ENCODE measurements at places on chromosomes 5 and 9.

DNA sequence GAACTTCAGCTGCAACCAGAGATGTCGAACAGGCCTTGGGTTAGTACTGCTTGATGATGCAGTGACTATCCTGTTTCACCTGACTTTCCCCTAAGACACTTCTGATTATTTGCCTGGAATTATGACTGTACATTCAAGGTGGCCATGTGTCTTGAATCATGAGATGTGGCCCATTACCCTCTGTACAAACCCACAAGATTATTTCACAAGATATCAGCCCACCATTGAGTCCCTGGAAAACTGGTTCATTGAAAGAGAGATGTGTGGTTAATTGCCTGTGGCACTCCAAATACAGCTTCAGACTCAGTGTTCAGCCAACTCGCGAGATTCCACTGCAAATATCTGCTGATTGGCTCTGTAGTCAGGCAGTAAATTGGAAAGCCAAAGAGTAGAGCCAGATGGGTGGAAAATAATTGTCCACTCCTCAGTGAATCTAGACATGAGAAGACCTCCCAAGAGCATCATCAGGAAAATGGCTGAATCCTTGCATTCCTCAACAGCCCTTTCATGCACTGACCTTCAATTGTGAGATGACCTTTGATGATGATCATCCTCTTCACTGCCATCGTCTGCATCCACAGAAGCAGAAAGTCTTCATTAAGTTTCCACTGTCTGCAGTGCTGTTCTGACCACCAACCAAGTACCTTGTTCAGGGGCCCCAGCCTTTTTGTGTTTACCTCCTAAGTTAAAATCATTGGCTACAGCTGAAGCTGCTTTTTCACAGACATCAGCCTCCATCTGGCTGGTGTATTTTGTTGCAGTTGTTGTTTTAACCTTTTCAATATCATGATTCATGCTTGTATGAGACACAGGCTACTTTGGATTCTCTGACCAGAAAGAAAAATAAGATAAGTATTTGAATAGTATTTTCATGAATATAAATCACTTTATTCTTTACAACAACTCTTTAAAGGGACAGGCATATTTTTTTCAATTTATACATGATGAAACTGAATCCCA, 75.2 kb downstream of the ESM1 start:
- DNase-seq, result peak; percentile 21

DNA sequence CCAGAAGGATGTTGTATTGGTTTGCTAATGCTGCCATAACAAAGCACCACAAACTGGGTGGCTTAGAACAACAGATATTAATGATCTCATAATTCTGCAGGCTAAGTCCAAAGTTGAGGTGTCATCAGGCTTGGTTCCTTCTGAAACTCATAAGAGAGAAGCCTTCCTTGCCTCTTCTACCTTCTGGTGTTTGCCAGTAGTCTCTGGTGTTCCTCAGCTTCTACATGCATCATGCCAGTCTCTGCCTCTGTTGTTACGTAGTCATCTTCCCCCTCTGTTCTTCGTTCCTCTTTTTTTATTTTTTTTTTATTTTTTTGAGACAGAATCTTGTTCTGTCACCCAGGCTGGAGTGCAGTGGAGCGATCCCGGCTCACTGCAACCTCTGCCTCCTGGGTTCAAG, 61.8 kb downstream of the LRRC70 start:
- no peak for DNase-seq

DNA sequence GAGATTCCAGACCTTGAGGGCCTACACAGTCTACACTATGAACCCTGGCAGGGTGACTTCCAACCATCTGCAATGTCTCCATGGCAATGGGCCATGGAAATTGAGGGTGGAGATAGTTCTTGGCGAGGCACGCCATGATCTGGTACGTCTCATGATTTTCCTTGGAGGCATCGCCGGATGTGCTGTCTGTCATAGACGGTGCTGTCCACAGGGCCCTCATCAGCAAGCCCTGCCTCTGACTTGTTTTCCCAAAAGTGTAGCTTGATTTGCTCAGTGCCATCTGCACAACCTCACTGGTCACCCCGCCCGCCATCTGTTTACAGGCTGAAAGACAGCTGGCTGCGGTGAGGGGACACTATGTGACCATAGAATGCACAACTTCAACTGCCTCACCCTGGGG, 73.5 kb downstream of the BOD1 start:
- no peak for DNase-seq

DNA sequence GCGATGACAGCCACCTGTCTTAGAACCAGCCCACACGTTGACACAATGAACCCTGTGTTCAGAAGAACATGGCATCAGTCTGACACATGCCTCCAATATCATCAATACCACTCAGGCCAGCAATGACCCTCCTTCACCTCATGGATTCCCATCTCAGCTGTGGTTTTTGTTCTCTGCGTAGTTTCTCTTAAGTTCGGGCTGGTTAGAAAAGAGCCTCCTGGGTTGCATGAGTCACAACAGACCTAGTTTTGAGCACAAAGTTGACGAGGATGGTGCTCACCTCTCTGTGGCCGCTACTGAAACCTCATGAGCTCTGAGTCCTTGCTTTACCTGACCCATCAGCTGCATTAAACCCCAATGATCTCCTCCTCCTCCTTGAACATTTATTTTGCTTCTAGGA, 299.9 kb downstream of the SPOCK1 start:
- no peak for DNase-seq

- DNase-seq, result no peak
Measured at GRCh38 chr5:11760934-11761603, 143.2 kb downstream of the CTNND2 start.

- DNase-seq, result no peak
Measured at GRCh38 chr5:84343171-84343570, 41.5 kb downstream of the EDIL3 start.

DNA sequence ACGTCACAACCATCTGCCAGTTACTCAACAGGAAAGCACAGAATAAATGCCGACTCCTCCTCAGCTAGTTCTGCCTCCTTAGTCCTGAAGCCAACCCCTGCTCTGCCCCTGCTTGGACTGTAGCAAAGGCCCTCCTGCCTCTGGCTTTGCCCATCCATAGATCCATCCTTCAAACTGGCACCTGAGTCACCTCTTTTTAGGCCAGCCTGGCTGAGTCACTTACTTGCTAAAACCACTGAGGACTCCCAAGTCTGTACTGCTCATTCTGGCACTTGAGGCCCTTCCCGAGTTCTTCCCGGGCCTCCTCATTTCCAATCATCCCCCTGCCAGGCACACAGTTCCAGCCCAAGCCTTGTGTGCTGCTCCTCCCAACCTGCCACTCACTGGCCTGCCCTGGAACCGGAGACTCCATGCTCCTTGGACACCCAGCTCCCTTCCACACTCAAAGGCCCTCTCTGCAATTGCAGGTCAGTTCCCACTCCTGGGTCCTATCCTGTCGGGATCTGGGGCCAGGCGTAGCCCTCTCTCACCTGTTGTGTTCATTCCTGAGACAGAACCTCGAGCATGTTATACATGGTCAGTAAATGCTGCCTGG, 220.1 kb downstream of the DAB2IP start:
- DNase-seq, result no peak

GRCh38 chr9:13956107-13956506, 357.8 kb downstream of the NFIB start:
- peak; percentile 24 for DNase-seq
